ENCODE measurements at places on chromosomes 6 and 20.

DNA sequence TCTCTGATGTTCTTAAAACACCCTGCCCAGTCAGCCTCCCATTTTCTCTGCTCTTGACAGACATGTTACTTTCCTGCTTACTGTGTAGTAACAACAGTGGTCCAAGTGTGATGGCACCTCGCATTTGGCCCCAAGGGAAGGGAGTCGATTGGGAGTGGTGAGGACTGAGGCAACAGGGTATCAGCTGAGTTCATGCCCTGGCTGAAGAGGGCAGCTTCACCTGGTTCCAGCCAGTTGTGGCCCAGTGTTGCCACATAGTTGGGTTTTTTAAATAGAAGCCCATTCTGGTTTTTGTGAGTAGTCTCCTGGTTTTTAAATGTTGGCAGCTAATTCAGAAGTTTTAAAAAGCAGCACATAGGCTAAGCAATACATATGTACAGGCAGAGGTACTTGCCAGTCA, 37.2 kb downstream of the ARFGEF2 start:
- DNase-seq: no peak

GRCh38 chr6:3696525-3697088, 54.9 kb downstream of the PXDC1 start:
- DNase-seq: no peak

DNA sequence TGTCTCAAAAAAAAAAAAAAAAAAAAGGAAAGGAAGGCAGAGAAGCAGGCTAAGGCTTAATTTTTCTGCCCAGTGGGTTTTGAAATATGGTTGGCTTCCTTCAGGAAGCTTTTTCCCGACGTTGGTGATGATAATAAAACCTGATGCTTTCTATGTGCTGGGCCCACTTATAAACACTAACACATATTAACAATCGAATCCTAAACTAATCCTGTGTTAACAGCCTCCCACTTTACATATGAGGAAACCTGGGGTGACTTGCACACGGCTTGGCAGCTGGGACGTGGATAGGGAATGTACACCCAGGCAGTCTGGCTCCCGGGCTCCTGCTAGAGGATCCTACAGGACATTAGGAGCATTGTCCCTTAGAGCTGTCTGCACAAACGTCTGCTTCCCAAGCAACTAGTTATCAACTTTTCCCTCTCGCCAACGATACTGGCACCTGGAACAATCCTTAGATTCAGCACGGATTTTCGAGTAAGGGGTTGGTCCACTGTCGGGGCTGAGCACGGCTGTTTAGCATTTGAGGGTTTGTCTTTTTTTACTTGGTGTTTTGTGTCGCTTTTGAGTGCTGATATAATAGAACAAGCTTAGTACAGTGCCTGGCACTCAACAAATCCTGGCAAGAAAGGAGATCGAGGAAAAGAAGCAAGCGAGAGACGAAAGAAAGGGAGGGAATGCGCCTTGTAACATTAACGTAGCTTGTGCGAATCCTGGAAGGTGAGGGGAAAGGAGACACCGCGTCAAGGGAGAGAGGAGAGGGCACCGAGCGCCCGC, 622 bp upstream of the KIZ start:
- DNase-seq: peak; percentile 26

- DNase-seq: no peak
These were observed 9.5 kb downstream of the TMEM30A start for GRCh38 chr6:75275067-75275466.

DNA sequence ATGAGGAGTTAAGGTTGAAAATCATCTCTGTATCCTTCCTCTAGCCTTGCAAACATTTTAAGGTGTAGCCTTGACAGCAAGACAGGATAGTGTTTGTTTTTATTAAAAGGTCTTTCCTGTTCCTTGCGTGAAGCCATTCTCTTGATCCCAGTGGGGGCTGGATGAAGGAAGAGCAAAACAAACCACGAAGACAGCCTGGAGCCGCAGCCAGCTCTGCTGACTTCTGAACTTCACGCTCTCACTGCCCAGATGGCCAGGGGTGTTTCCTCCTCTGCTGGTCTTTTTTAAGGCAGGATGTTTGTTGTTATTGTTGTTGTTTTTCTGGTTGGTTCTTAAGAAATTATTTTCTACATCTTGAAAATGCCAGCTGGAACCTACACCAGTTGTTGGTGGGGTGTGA, 156.4 kb downstream of the MTHFD1L start:
- no peak for DNase-seq

DNA sequence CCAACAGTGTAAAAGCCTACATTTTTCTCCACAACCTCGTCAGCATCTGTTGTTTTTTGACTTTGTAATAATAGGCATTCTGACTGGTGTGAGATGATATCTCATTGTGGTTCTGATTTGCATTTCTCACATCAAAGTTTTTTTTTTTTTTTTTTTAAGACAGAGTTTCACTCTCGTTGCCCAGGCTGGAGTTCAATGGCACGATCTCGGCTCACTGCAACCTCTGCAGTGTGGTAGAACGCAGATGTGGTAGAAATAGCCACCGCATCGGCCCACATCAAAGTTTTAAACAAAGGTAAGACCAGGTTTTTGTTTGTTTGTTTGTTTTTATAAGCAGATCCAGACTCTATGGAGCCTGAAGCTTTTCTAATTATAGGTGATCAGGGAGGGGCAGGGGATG, 12.7 kb upstream of the PPP1R3G start:
- DNase-seq: no peak

- DNase-seq: no peak
These were observed 101.1 kb upstream of the PLCB4 start for GRCh38 chr20:8967641-8968245.

GRCh38 chr20:24987244-24987643, 5.3 kb downstream of the APMAP start:
- no peak for DNase-seq

GRCh38 chr6:36028088-36028876, 674 bp downstream of the MAPK14 start:
- peak; percentile 25 for DNase-seq

DNA sequence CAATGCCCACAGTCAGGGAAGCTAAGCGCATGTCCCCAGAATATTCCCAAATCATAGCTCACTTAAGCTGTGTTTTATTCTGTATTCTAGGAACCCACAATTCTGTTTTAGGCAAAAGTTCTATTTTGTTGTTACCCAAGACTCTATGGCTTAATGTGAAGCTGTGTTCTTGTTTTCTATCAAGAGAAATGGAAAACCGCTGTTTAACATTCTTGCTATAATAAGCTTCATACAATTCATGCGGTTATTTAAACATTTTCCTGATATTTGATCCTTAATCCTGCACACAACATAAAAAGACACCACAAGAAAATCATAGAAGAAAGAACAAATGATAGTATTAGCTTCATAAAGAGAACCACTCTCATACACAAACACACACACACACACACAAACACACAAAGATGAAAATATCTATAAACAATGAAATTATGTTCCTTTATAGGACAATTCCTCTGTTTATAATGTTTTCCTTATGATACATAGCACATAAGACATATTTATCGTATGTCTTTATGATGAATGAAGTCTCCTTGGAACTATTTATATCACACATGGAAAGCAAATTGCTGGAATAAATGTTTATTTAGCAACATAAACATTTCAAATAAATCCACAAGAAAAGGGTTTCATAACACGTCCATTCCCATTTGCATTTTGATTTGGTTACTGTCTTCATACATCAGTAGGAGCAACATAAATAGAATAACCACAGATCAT, 16.4 kb upstream of the COL21A1 start:
- no peak for DNase-seq

GRCh38 chr20:32507998-32508774, 76.9 kb downstream of the NOL4L start:
- DNase-seq: no peak

GRCh38 chr6:145887969-145888368, 73.4 kb upstream of the FBXO30 start:
- no peak for DNase-seq

DNA sequence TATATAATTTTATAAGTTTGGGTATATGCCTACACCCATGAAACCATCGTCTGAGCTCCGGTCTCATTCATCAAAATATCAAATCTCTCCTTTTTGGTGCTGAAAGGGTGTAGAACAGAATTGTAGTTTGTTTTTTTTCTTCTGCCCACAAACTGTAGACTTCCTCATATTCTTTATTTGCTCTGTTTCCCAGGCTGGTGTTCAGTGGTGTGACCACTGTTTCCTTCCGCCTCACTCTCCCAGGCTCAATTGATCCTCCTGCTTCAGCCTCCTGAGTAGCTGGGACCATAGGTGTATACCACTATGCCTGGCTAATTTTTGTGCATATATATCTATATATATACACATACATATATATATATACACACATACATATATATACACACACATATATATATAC, 139.6 kb upstream of the HCRTR2 start:
- DNase-seq: no peak

GRCh38 chr20:63484236-63484635, 11.8 kb upstream of the KCNQ2 start:
- DNase-seq: no peak

DNA sequence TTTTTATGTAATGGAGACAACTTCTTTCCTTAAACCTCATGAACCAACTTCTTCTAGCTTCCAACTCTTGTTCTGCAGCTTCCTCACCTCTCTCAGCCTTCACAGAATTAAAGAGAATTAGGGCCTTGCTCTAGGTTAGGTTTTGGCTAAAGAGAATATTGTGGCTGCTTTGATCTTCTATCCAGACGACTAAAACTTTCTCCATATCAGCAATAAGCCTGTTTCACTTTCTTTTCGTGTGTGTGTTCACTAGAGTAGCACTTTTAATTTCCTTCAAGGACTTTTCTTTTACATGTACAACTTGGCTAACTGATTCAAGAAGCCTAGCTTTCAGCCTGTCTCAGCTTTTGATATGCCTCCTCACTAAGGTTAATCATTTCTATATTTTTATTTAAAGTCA, 596.1 kb upstream of the NRSN1 start:
- DNase-seq: no peak

DNA sequence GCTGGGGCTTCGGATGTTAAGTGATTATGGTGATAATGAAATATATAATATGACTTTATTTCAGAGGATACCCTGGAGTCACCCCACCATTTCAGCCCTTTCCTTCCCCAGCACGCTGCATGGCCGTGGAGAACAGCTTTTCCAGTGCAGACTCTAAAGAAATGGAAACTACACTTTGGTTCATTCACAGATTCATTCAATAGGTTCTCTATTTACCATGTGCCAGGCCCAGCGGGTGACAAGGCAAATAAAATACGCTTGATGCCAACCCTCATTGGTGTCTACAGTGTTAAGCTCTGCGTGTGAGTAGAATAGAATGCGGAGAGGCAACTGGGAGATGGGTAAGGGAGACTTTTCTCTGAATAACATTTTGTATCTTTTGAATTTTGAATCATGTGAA, 89.7 kb downstream of the TCP11 start:
- DNase-seq: no peak

DNA sequence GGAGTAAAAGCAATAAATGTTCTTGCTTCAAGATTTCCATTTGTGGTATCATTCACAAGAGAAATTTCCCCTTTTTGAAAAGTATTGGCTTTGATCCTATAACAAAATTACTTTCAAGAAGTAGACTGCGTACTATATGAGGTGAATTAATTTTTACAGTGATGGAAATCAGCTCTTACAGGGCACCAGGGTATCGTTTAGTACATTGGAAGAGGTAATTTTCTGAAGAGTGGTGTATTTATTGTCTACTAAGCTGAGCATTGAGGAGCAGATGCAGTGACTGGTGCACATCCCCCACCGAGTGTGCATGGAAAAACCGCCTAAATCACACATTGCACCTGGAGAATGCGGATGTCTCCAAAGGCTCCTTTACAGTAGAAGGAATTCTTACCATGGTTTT, 209.5 kb downstream of the SAMD5 start:
- DNase-seq: no peak

GRCh38 chr6:83097204-83097603, 29.7 kb downstream of the DOP1A start:
- no peak for DNase-seq

- DNase-seq: no peak
These were observed 91.2 kb downstream of the ISM1 start for GRCh38 chr20:13312300-13312699.

DNA sequence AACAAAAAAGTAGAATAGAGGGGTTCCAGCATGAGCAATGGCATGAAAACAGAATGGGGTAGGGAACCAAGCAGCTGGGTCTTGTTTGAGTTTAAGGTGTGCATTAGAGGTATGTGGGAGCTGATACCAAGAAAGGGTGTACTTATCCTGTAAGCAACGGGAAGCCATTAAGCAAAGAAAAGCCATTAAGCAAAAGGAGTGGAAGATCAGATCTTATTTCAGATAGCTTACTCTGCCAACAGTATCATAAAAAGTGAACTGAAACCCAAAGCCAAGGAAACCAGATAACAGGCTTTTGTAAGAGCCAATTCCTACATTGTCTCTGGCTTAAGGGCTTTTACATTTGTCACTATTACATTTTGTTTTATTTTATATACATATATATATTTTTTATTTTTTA, 21.3 kb upstream of the BEND6 start:
- no peak for DNase-seq

- DNase-seq: no peak
These were observed 302.9 kb downstream of the CLIC5 start for GRCh38 chr6:45712786-45713185.

GRCh38 chr6:2803731-2804429, 37.8 kb downstream of the SERPINB1 start:
- DNase-seq: no peak

- no peak for DNase-seq
These were observed 82.4 kb upstream of the TAB2 start for GRCh38 chr6:149235130-149235561.

DNA sequence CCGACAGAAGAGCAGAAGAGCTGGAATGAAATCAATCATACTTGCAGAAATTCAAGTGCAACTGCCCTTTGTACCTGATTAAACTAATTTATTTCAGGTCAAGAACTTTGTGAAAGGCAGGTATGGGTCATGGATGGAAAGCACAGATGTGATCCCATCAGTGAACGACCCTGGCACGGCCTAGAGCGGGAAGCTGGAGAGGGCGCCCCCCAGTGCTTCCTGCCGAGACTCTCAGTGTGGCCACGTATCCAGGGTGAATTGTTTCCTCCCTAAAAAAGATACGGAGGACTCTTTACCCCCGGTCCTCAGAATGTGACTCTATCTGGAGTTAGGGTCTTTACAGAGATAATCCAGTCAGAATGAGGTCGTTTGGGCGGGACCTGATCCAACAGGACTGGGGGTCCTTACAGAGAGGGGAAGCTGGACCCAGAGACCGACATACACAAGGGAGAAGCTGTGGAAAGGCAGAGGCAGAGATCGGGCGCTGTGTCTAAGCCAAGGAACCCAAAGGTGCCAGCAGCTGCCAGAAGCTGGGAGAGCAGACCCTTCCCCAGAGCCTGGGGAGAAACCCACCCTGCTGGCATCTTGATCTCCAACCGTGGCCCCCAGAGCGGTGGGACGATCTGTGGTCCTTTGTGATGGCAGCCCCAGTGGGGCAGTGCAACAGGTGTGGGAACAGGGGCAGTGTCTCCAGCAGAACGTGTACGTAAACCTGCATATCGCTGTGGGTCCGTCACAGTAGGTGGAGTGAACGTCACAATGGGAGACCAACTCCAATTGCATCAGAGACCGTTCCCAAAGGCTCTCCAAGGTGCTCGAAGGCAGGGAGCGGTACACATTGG, 91.9 kb downstream of the TAF4 start:
- DNase-seq: no peak
